ENCODE measurements at places on chromosomes 16 and 17. TPM values are rescaled to one million over a fixed set of nuclear protein-coding genes. Genes with fewer than 3 reads are reported as not detected.

GRCh38 chr17:50110591-50111349 lies 15.6 kb downstream of the PDK2 start:
- no peak overlapping the region for H3K4me3 ChIP-seq
- peaks cover 25% of the 10 kb centered on the region for H3K4me1 ChIP-seq
- H3K27ac ChIP-seq, result no peak overlapping the region
- H3K36me3 ChIP-seq, result peaks cover 17% of the 10 kb centered on the region

Gene ALOX12B
- total RNA-seq, result not detected

GRCh38 chr17:65527857-65528591 lies 33.4 kb downstream of the AXIN2 start:
- H3K27me3 ChIP-seq, result no peaks in the 10 kb centered on the region
- no peak overlapping the region for H3K4me3 ChIP-seq
- H3K36me3 ChIP-seq, result peaks cover 10% of the 10 kb centered on the region
- no peak overlapping the region for H3K27ac ChIP-seq

Gene ASGR1
- total RNA-seq, result 0.16 TPM

- no peak overlapping the region for H3K4me3 ChIP-seq
- H3K36me3 ChIP-seq, result no peaks in the 10 kb centered on the region
- H3K27me3 ChIP-seq, result peaks cover 11% of the 10 kb centered on the region
- H3K4me1 ChIP-seq, result no peaks in the 10 kb centered on the region
- DNase-seq, result no peak
Measured at GRCh38 chr17:6162216-6162615, 92.0 kb downstream of the WSCD1 start.

All from SJSA1 (cell line).